ENCODE measurements at places on chromosomes 5 and 9.

DNA sequence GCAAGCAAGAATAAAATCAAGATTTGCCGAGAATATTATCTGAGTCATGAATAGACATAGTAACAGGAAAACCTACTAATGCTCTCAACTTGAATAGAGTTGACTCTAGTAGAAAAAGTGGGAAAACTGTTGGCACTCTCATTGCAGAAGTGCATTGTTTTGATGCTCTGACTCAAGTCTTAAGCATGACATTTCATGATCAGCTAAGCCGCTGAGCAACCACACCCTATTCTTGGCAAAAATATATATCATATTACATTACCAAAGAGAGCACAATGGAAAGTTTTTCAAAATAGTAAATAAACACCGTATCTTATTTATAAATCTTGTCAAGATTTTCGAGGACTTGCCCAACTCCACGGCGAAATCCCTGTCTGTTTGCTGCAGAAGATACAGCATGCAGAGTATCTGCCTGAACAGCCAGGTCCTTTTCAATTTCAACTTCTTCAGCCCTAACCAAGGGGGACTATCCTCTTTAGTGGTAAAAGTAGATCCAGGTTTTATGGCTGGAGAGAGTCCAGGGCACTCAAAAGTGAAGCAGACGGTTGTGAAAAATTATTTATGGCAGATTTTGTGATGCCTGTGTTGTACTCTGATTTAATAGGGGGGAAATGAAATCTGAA is 13.9 kb upstream of the ADAMTSL1 start:
- no peak for DNase-seq

GRCh38 chr9:17509151-17509550 is 69.7 kb upstream of the SH3GL2 start:
- no peak for DNase-seq

DNA sequence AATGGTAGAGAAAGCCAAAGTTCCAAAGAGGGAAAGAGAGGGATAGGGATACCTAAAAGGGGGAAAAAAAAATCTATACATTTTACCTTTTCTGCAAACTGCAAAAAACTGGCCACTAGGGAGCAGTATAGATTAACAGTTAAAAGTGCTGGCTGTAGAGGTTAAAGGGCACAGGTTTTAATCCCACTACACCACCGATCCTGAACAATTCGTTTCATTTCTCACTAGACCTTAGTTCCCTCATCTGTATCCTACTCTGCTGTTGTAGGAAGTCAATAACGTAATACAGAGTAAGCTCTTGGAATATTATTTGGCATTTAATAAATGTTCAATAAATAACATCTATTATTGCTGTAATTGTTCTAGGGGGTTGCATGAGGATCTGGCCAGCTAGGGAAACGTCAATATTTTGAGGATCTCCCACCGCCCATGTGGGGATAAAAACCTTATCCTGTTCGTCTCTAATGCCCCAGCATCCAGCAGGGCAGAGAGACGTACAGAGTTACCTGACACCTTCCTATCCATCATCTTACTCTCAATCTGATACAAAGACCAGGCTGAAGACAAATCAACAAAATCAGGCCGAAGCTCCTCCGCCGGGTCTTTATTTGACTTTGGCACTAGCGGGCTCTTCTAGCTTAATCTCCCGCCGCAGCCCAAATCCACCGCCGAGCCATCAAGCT is 757 bp downstream of the CDC26 start:
- DNase-seq: no peak

GRCh38 chr9:122815544-122815943 is 12.8 kb downstream of the PDCL start:
- no peak for DNase-seq

GRCh38 chr9:118215549-118215948 is 511.3 kb downstream of the TLR4 start:
- no peak for DNase-seq

DNA sequence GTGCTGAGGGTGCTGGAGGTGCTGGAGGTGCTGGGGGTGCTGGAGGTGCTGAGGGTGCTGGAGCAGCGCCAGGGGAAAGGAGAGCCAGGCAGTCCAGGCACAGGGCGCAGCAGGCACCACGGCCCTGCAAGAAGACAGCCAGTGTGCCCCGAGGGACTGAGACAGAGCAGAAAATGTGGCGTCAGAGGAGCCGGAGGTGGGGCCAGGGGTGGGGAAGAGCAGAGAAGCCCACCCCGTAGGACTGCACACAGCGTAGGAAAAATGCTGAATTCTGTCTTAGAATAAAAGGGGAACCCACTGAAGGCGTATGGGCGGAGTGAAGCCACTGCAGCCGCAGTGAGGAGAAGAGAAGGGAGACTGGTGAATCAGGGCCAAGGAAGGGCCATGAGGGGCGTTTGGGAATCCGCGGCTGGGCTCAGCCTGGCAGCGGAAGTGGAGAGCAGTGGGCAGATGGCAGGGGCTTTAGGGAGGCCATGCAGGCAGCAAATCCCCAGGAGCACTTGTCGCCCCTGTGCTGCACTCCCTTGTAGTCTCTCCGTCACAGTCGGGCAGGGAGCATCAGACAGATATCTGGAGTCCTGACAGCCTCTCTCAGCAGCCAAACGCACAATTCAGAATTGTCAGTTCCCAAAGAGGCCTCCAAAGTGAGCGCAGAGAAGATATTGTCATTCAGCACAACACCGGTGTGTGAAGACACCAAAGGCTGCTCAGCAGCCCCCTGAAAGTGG is 35.9 kb upstream of the LECT2 start:
- no peak for DNase-seq

DNA sequence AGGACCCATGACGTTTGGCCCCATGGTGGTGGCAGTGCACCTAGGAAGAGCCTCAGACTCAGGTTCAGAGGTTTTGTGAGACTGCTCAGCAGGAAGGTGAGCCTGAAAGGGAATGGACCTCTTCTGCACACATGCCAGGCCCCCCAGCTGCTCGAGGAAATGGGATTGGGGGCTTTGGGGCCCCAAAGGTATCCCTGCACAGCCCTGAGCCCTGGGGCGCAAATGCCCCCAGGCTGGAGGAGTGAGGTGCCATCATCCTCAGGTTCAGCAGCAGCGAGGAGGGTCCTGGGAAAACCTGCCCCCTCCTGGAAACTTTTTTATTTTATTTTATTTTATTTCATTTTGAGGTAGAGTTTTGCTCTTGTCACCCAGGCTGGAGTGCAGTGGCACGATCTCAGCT is 171.8 kb upstream of the MVB12B start:
- DNase-seq: no peak

GRCh38 chr9:135309763-135310125 is 169.8 kb upstream of the PPP1R26 start:
- no peak for DNase-seq

GRCh38 chr5:128974567-128974966 is 9.3 kb downstream of the SLC27A6 start:
- no peak for DNase-seq

DNA sequence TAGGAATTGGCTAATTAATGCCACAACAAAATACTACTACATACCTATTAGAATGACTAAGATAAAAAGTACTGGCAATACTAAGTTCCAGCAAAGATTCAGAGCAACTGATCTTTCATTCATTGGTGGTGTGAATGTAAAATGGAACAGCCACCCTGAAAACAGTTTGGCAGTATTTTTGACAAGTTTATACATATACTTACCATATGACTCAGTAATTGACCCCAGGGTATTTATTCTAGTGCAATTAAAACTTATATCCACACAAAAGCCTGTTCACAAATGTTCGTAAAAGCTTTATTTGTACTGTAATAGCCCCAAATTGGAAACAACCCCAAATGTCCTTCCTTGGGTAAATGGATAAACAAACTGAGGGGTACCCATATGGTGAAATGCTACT is 270.8 kb upstream of the ACTBL2 start:
- no peak for DNase-seq

DNA sequence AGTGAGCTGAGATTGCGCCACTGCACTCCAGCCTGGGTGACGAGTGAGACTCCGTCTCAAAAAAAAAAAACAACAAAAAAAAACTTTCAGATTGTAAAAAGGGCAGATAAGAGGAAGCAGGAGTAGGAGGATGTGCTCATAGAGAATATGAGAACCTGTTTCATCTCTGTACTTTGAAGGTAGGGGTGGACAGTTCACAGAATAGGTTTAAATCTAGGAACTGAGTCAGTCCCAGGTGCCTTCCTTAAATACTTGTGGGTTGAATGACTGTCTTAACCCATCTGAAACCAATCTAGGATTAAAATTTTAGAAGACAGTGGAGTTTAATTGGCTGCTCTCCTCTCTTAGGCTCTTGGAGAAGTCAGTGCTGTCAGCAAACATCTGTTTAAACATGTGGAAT is 12.4 kb downstream of the POLK start:
- DNase-seq: no peak

GRCh38 chr9:127223810-127224177 is 40.8 kb upstream of the GARNL3 start:
- DNase-seq: no peak

DNA sequence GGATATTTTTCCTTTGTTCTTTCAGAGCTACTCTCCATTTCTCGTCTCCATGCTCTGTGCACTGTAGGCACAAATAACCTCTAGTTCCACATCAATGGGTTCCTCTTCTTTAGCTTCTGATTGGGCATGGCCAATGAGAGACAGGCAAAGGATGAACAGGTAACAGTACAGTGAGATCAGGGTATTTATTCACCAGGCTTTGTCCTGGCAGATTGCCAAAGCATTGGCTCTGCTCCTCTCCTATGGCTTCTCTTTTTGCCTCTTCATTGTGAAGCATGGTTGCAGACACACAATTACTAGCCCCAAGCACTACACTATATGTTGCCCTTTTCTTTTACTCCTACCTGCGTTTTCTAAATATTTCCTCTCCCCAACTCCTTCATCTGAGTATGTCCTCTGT is 215.1 kb upstream of the ARRDC3 start:
- no peak for DNase-seq

DNA sequence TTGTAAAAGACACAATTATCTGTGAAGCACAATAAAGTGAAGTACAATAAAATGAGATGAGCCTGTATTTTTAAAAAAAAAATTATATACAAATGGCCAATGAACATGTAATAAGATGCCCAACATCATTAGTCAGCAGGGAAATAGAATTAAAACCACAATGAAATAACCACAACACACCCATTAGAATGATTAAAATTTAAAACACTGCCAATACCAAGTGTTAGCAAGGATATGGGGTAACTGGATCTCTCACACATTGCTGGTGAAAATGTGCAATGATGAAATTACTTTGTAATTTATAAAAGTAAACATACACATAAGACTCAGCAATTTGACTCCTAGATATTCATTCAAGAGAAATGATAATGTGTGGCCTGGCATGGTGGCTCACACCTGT is 62.8 kb downstream of the SHOC1 start:
- no peak for DNase-seq

GRCh38 chr5:14247054-14247386 is 103.9 kb downstream of the TRIO start:
- no peak for DNase-seq

Data from H9 (cell line).